ENCODE measurements at places on chromosomes 12 and 14.
A peak's percentile ranks its signal among the peaks of the same experiment; 100 is the strongest.

DNA sequence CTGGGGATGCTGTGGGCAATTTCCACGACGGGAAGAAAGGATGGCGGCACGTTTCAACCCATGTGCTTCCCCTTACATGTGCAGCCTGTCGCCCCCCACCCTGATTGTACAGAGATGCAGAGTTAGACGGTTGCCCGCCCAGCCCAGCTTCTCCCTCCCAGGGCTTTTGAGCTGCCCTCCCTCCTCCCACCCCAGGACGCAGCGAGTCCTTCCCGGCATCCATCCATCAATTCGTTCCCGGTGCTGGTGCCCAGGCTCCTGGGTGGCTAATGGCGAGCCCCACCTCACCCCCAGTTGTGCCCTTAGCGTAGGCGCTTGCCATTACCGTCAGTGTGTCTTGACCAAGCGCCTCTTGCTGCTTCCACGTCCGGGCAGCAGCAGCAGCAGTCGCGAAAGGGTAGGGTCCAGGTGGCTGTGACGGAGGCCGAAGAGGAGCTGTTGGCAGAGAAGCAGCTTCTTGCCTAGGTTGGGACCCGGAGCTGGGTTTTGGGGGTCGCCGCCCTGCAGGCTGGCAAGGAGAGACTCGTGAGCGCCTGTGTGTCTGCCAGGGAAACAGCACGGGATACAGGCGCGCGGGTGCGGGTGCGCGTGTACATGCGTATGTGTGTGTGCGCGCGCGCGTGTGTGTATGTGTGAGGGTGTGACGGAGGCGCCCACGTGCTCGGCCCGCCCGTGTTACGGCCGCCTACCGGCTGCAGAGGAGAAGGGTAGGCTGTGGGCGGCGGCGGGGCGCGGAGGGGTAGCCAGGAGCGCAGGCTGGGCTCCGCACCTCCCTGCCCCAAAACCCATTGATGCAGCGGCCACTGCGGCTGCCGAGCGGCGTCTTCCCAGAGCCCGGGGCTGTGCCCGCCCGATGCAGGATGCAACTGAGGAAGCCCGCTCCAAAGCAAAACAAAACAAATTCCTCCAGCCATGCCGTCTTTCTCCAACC, at the start of gene SLC6A15:
TSS of gene SLC6A15 (minus strand) at position 602 of the 931 bp plus-strand sequence. CDS start 20,679 bp downstream, outside the sequence.
- peak; percentile 64 for DNase-seq

GRCh38 chr12:95022477-95022876, 19.0 kb upstream of the NDUFA12 start:
- no peak for DNase-seq

GRCh38 chr12:52183544-52183910, 8.3 kb downstream of the KRT80 start:
- DNase-seq: no peak

DNA sequence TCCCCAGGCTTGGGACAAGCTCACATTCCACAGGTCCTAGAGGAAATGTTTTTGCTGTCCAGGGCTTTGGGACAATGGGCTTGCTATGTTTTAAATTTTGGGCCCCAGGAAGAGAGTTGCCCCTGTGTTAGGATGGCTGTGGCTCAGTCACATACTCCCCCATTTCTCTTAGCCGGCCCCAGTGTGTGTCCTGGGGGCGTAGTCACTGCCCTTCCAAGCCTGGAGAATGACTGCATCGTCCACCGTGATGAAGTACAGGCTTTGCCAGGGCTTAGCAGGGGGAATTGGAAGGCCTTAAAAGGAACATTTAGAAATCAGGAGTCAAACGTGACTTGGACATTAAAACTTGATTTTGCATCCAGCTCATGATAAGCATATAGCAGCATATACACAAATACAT, 293.6 kb downstream of the CACNA1C start:
- DNase-seq: no peak

GRCh38 chr14:103569408-103569807, 6.6 kb downstream of the COA8 start:
- DNase-seq: no peak

DNA sequence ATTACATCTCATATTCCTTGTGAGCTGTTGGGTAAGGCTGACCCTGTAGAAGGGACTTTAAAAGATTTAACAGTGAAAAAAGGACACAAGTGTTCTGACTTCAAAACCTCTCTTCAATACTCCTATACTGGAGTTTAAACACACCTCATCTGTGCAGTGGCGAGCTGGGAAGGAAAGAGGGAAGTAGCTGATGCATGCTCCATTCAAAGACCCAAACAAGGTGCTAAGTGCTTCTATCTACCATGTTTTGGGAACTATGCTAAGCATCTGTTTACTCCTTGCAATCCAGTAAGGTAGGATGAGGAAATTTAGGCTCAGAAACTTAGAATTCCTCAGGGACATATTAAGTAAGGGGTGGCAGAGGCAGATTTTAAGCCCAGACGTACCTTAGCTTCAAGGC, 16.4 kb upstream of the DNM1L start:
- no peak for DNase-seq

DNA sequence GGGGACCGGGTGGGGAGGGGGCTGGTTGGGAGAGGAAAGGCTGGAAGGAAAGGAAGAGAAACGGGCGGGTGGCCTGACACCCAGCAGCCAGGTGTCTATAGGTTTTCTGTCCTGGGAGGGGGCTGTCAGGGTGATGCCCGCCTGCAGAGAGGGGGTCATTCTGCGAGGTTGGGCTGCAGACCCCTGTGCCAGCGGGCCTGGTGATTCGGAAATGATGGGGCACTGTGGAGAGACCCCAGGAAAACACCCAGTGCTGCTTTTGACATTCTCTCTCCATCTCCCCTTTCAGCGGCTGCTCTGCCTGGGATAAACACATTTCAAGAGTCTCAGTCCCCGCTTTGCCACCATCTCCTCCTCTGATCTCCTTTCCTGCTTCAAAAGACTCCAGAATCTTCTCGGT, 168.5 kb upstream of the RTL1 start:
- no peak for DNase-seq

- DNase-seq: no peak
Observed at GRCh38 chr12:65673732-65674131, 150.6 kb upstream of the HMGA2 start.

DNA sequence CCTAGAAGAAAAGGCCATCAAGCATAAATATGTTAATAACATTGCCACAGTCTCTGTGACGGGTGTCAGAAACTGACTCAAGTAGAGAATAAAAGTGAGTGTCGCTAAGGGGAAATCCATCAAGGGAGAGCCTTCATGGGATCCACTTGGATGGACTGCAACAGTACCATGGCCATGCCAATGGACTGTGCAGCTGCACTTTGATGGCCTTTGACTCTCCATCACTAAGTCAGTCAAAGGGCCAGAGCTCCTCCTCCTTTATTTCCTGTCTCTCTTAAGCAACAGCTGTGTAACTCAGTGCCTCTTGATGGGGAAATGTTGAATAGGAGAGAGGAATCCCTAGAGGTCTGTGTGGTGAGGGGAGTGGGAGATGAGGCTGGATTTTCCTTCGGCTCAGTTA, 335.2 kb downstream of the BMP4 start:
- no peak for DNase-seq

DNA sequence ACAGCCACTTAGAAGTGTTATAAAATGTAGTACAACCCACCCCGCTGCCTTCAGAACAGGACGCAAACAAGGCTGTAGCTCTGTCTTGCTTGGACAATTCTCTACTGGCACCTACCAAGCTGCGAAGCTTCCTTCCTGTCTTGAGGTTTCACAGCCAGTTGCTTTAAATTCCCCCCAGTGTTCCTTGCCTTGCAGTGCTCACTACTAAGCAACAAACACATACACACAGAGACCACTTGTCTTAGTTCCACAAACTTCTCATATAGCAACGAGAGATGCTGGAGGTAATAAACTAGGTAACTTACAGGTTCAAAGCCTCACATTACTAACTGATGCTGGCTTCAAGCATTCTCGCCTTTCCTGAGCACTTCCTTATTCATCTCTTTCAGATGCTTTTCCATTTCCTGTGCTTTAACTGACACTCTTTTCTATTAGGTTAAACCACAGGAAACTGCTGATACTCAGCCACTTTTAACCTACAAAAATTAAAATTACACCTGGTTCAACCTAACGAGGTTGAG, 91.5 kb upstream of the PTGDR start:
- no peak for DNase-seq

DNA sequence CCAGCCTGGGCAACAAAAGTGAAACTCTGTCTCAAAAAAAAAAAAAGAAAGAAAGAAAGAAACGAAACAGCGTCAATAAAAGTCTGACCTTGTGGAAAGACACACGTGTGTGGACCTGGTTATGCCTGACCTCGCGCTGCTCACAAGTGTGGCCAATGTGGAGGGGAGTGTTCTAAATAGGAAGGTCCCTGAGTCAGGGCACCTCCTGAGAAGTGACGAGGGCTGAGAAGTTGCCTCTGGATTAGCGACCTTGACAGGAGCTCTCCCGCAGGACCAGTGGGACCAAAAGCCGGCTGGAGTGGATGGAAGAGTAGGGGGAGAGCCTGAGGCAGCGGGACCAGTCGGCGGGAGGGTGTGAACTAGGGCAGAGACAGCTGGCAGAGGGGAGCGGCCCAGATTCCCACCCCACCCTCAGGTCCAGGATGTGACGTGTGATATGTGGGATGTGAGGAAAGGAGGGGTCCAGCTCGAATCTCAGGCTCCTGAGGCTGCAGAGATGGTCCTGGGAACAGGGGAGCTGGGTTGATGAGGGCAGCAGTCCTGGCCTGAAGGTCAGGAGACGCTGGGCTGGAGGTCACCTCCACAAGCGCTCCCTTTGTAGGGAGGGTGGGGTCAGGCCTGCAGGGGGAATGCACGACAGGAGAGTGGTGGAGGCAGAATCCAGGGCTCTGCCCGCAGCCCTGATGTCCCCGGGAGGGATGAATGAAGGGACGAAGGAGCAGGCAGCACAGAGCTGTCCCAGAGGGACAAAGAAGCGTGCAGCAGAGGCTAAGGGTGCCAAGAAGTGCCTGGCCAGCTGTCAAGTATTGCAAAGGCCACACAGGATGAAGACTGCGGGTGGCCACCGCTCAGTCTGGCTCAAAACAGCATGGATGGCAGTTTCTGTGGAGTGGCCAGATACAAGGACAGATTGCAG, 24.8 kb upstream of the GPR68 start:
- DNase-seq: no peak

DNA sequence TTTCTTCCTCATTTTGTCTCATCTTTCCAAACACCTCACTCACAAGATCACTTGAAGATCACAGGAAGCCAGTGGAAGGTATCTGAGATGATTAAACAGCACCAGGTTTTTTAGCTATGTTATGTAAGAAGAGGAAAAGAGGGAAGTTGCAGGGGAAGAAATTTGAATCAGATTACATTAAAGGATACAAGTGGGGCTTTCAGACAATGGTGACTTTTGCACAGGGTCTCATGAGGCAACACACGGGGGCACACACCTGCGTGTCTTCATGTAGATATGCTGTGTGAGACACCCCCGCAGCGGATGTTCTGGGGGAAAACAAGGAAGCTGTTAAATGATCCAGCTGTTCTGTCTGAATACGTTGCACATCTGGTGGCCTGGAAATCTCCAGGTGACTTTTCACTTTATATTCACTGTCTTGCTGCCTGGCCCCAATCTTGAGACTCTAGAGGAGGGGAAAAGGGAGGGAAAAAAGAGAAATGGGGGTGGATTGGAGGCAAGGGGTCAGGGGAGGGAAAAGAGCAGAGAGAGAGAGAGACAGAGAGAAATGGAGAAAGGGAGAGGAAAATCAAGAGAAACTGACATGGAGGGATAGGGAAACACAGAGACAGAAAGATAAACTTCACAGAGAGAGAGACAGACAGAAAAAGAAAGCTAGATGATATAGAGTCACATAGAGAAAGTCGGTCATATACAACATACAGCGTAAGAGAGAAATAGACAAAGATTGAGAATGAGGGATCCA, 36.3 kb upstream of the PPP1CC start:
- no peak for DNase-seq

- no peak for DNase-seq
Observed at GRCh38 chr12:5258926-5259325, 173.0 kb upstream of the NTF3 start.

- no peak for DNase-seq
Observed at GRCh38 chr14:90345239-90345557, 13.5 kb upstream of the NRDE2 start.

GRCh38 chr12:78530100-78530765, 334.3 kb upstream of the SYT1 start:
- DNase-seq: no peak

DNA sequence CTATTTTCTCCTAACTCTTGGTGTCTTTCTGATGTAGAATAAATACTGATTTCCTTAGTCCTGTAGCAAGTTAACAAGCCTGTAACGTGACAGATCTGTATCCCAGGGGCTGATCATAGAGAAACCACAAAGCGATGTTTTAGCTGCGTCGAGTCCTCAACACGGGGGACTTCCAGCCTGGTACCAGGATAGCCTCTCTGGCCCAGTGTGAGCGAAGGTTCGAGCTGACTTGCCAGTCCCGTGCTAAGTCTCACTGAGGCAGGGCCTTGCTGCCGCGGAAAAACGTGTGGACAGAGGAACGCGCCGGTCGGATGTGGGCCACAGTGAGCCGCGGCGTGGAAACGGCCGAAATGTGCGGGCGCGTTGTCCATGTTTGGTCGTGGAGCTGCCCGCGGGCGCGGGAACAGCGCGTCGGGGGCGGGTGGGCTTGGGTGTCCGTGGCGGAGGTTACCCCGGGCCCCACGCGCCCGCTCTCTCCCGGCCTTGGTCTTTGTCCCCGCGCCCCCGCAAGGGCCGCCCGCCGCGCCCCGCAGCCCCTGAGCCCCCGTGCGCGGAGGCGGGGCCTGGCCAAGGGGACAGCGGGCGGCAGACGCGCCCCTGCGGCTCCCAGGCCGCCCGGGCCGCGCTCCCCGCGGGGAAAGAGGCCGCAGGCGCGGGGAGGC, 531 bp upstream of the EML1 start:
- no peak for DNase-seq

GRCh38 chr12:85283560-85283959, 3.5 kb downstream of the ALX1 start:
- DNase-seq: no peak

- no peak for DNase-seq
Observed at GRCh38 chr12:122395319-122395718, 27.1 kb downstream of the CLIP1 start.
